ENCODE measurements at places on chromosomes 1 and 21.

DNA sequence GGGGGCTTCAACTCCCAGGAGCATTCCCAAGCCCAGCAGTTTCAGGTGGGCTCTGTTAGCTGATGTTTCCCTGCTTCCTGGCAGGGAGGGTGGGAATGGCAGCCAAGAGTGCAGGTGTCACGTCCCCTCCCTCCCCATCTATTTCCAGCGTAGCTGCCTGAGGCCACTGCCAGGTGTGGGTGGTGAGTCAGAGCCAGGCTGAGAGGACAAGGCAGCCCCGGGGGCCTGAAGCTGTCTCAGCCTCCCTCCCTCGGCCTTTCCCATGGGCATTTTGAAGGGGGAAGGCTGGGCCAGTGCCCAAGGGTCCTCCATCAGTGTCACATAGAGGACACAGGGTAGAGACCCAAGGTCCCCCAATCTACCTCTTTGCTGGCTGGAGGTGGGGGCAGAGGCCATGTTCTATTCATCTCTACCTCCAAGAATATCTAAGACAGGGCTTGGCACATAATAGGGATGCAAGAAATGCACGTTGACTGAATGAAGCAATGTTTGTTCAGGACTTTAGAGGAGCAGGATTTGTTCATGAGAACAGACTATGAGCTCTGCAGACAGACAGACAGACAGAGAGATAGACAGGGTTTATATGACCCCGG lies 34.4 kb upstream of the ID3 start:
- no peak for DNase-seq

GRCh38 chr21:46507562-46507961 lies 48.9 kb downstream of the DIP2A start:
- no peak for DNase-seq

DNA sequence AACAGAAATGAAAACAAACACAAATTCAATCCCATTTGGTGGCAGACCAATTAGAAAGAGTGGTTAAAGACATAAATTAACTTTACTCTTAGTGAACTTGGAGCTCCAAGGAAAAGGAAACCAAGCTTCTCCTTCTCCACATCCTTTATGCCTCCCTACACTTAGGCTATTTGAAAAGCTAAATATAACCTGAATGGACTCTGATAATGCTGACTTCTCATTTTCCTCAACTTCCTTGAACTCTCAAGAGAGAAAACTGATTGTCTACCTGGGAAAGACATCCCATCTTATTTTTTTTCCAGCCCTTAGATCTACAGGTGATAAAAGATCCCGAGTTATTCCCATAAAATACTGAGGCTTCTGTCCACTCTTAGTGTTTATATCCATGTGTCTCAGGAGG lies 178.4 kb upstream of the SPAG17 start:
- no peak for DNase-seq

DNA sequence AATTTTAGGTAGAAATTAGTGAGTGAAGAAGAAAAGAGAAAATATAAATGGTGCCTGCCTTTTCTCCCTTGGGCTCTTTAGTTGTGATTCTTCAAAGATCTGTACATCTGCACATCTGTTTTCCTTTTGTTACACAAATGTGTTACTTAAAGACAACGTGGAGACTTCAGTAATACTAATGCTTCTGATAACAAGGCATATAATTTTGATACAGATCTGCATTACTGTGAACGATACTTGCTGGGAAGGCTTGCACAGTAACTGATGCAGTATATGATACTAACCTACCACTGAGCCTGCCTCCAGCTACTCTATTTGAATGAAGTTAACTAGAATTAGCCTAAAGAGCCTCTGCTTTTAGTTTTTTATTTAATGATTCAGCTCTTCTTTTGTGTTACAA lies 244.6 kb downstream of the COL11A1 start:
- no peak for DNase-seq

GRCh38 chr1:30753660-30754123 lies 3.9 kb downstream of the LAPTM5 start:
- DNase-seq: no peak

DNA sequence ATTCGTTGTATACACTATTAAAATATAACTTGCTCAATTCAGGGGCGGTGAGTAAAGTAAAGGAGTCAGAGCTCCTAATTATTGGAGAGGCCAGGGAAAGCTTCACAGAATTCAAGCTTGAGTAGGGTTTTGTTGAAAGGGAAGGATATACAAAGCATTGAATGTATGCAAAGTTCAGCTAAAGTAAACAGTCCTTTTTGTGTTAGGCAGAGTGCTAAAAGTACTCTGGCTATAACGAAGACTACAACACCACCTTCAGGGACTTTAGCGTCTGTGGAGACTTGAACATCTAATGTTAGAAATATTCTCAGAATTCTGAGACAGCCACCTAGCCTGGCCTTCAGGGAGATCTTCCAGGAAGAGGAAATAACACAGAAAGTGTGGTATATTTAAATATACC lies 1.1 kb downstream of the FALEC start:
- DNase-seq: no peak

- no peak for DNase-seq
These were observed 142.7 kb upstream of the SYT6 start for GRCh38 chr1:114296413-114296812.

- DNase-seq: no peak
These were observed 95.8 kb upstream of the USH2A start for GRCh38 chr1:216518844-216519627.

DNA sequence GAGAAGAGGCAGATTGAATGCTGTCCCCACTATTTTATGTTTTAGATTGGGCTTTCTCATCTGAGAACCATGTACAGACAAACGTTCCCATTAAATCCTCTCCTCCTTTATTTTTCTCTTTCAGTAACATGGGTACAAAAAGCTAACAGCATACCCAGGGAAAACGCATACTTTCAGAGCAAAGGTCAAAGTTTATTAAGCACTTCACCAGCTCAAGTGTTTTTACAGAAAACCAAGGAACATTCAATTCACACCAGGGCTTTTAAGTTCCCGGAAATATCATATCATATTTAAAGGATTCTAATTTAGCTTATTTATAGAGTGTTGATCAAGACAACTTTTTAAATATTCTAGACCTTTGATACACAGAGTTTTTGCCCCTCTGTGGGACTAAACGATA lies 271.5 kb upstream of the C1orf87 start:
- DNase-seq: no peak

- no peak for DNase-seq
These were observed 5.2 kb upstream of the DMRTB1 start for GRCh38 chr1:53454019-53454418.

GRCh38 chr1:219278288-219278687 lies 104.6 kb downstream of the LYPLAL1 start:
- DNase-seq: no peak

- DNase-seq: no peak
These were observed 16.5 kb downstream of the NES start for GRCh38 chr1:156660752-156661112.

GRCh38 chr1:74895411-74895810 lies 162.5 kb downstream of the TYW3 start:
- no peak for DNase-seq

- no peak for DNase-seq
These were observed 17.6 kb downstream of the RNU5D-1 start for GRCh38 chr1:44713321-44713781.

GRCh38 chr1:193019442-193020026 lies 39.6 kb downstream of the UCHL5 start:
- DNase-seq: no peak

DNA sequence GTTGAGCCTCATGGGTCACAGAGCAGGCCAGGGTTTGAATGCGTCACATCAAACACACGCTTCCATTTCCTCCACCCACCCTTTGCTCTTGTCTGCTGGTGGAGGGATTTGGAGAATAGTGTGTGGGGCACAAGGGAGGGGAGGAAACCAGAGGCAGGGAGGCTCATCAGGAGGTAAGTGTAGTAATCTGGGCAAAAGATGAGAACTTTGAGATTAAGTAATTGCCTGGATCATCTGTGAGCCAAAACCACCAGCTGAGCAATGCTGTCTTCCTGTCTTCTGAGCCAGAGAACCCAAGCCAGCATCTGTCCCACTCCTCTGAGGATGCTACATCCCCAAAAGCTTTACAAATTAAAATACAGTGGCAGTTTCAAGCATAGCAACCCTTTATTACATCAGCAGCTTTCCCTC lies 45.2 kb downstream of the C8B start:
- no peak for DNase-seq

- no peak for DNase-seq
These were observed 408.4 kb upstream of the PTBP2 start for GRCh38 chr1:96313216-96313615.
